Mesenteric fat pad (tissue), 1 donor: ENCODE measurements at places on chromosomes 12 and 14. TPM values are rescaled to one million over a fixed set of nuclear protein-coding genes. Genes with fewer than 3 reads are reported as not detected.

GRCh38 chr12:53756300-53757100, 4.7 kb upstream of the CISTR start:
- DNase-seq: no peak

GRCh38 chr12:115473257-115473956, 789.4 kb upstream of the TBX3 start:
- DNase-seq: no peak

RHOJ gene
- total RNA-seq: 14.5 TPM

SLC15A5 gene
- 0.10 TPM for total RNA-seq

DNA sequence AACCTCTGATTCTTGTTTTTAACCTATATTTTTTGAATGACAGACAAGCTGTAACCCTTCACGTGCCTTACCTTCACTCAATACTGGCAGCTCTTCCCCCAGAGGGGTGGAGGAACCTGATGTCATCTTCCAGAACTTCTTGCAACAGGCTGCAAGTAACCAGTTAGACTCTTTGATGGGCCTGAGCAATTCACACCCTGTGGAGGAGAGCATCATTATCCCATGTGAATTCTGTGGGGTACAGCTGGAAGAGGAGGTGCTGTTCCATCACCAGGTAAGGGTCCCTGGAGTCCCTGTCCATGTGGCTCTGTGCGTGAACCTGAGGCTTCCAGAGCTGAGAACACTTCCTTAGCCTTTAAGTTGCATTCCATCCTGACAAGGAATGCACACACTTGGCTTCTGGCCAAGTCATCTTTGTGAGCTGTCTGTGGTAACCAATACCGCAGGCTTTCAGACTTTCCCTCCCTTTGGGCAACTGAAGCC, 22.7 kb downstream of the TRAFD1 start:
- DNase-seq: no peak

FERMT2 gene
- 206 TPM for total RNA-seq

- no peak for DNase-seq
These were observed 46.8 kb downstream of the TMEM30B start for GRCh38 chr14:61234215-61234916.

DNA sequence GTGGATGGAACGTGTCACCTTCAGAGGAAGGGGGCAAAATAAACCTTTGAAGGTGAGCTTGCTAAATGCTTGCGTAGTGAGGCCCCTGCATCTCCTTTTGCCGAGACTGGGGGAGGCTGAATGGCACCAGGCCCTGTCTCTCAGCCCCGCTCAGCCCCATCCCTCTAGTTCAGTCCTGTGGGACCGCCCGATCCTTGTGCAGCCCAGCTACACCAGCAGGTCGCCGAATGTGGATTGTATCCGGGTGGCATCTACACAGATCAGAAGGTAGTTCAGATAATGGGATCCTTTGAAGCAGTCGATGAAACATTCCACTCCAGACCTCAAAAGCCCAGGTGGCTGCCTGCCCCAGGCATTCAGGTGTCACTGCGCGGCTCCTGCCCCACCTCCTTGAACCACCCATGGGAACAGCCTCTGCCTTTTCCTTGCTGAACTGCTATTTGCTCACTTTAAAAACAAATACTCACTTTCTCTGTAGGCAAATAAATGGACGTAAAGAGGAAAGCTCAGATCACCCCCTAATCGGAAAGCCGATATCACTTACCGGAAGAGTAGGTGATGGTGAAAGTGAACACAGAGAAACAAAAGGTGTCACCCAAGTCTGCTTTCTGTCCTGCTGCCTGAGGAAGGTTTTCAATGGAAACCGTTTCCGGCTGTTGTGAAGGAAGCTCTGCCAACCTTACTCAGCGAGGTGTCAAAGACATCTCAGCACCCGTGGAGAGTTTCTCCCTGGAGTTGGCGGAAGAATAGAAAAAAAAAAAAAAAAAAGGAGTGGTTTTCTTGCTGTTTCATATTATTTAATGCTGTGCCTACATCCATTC, 100.3 kb upstream of the NCOR2 start:
- no peak for DNase-seq

- DNase-seq: no peak
These were observed 177.8 kb downstream of the RPS29 start for GRCh38 chr14:49408187-49408933.

DNA sequence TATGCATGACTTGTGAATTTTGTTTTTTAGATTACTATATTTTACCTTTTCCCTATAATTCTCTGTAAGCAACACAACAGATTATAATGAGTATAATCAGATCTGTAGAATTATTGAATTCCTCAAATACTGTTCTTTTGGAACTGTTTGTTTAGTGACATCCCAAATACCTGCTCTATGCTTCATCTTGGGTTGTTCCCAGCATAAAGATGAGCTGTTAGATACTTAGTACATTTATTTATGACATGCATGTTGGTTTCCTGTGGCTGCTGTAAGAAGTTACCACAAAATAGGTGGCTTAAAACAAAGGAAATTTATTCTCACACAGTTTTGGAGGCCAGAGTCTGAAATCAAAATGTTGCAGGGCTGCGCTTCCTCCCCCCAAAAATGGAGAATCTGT, 78.4 kb downstream of the PTPRR start:
- DNase-seq: no peak
